ENCODE measurements at places on chromosomes 4 and X. TPM values are rescaled to one million over a fixed set of nuclear protein-coding genes. Genes with fewer than 3 reads are reported as not detected.

DNA sequence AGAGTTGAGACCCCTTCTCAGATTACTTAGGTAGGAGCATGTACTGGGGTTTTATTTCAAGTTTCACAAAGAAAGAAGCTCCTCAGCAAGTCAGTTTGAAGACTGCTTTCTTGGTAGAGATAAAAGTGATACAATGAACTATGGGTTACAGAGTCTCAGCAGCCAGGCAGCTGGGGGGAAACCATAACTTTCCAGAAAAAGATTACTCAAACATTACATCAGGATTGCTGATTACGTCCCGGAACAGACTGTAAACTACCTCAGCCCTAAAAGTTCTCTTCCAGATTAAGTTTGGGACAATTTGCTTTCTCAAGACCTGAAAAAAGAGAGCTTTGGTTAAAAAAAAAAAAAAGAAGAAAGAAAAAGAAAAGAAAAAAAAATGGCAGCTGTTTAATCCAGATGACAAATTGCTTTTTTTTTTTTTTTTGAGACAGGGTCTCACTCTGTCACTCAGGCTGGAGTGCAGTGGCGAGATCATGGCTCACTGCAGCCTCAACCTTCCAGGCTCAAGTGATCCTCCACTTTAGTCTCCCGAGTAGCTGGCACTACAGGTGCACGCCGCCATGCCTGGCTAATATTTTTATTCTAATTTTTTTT is 16.6 kb downstream of the SAT1 start:
- DNase-seq: no peak

PCYT1B gene
- total RNA-seq: 41.1 TPM

CFI gene
- 3.2 TPM for total RNA-seq

DNA sequence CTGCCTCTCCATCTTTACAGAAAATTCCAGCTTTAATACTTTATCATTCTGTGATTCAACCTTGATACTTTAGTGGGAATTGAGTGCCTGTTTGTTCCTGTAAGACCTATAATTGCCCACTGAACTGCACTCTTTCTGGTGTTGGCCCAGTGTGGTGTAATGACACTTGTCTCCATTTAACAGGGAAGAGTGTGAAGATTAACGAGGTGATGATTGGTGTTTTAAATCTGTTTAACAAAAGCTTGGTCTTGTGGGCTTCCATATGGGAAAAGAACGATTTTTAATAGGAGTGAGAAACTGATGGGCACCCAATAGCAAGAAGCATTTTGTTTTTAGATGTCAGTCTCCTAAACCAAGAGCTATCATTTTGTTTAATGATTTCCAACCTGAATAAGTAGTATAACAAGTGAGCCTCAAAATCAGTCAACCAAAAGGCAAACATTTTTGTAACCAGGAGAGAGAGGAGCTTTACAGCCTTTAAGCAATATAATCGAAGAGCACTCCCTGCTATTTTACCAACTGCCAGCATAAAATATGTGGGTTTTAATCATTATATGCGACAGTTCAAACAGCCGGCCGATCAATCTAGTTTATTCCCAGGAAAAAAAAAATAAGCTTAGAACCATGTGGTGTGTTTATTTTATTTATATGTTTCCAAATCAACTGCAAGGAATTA is 50.2 kb downstream of the SUPT20HL1 start:
- no peak for DNase-seq

EDNRA gene
- 43.1 TPM for total RNA-seq

DNA sequence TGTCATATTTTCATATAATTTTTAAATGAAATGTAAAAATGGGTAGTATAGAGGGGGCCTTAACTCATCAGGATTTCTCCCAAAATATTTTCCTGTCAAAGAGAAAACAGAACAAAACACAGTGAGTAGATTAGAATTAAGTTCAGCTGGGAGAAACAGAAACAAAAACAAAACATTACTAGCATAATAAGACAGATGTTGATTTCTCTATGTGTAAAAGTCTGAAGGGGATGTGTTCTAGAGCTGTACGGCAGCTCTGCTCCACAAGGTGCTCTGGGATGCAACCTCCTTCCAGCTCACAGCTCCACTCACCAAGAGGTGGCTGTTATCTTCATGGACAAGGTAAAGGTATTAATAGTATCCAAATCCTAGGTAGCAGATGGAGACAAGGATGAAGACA is 72.8 kb downstream of the ARHGEF38 start:
- DNase-seq: no peak

DNA sequence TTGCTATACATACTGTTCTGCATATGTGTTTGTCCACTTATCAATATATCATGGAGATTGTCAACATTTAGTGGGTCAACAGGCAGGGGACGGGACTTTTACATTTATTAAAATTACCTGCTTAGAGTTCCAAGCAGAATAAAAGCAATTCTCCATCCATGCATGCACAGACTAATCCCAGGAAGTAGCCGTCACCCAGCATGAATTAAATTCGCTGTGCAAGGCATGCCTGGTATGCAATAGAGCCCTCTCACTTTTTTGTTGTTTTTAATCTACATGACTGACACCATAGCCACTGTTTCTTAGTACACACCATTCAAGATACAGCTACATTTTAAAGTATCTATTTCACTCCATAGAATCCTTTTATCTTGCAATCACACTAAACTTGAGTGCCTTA is 108.9 kb downstream of the USP46 start:
- DNase-seq: peak; percentile 12

- DNase-seq: no peak
These were observed 175.8 kb downstream of the COMMD8 start for GRCh38 chr4:47287735-47288134.

NR0B1 gene
- total RNA-seq: 0.42 TPM

P2RY4 gene
- total RNA-seq: not detected

GPC4 gene
- total RNA-seq: 17.3 TPM
